ENCODE measurements at places on chromosomes 2 and 18. TPM values are rescaled to one million over a fixed set of nuclear protein-coding genes. Genes with fewer than 3 reads are reported as not detected.
A peak's percentile ranks its signal among the peaks of the same experiment; 100 is the strongest.

STAT4 gene
- 4.8 TPM for total RNA-seq

ACTG2 gene
- 1,273 TPM for total RNA-seq

DNA sequence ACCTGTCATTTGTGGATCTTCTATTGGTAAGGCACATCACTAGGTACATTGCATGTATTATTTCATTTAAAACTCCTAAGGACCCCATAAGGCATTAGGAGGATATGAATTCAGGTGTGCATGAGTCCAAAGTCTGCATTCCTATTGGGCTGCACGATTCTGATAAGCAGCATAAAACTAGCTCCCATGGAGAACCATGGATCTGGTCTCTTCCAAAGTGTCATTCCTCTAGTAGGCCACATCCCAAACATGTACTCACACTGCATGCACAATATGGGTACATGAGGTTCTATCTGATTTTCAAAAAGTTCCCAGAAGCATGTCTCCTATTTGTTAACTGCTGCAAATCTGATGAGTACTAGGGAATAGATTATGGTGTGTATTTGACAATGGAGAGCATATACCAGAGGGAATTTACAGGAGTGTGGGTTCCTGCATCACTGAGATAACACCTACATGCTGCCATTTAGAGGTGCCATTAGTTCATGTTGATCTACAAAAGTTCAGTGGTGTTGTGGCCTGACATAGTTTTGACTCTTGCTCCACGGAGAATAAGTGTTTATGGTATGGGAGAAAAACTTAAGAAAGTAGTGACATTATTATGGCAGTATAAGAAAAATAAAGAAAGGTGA, 11.3 kb downstream of the CYTIP start:
- DNase-seq: no peak

DNA sequence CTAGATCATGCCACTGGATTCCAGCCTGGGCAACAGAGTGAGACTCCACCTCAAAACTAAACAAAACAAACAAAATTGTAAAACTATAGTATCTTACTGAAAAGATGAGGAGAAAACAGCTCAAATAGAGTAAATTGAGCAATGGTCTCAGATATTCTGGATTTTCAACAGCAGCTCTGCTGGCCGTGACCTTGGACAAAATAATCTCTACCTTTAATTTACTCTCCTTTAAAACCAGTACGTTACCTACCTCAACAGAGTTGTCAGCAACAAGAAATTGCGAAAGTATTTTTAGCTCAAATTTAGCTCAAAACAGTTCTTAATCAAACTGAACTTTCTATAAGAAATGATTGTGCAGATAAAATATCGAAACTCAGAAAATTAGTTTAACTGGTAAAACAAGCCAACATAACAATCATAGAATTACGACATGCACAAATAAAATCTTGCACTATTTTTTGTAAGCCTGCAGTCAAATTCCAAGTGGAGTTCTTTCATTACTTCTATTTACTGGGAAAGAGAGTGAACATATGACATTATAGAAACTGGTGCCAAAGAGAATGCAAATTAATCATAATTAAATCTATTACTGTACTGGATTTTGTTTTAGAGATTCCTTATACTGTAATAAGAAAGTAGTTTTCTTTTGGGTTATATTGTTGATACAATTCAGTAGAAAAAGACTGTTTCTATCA, 40.8 kb downstream of the TRIP12 start:
- DNase-seq: no peak

- DNase-seq: no peak
These were observed 36.3 kb downstream of the CYP27C1 start for GRCh38 chr2:127183771-127184170.

GRCh38 chr2:9380702-9381628, 42.4 kb downstream of the ITGB1BP1 start:
- peak; percentile 75 for DNase-seq

DNA sequence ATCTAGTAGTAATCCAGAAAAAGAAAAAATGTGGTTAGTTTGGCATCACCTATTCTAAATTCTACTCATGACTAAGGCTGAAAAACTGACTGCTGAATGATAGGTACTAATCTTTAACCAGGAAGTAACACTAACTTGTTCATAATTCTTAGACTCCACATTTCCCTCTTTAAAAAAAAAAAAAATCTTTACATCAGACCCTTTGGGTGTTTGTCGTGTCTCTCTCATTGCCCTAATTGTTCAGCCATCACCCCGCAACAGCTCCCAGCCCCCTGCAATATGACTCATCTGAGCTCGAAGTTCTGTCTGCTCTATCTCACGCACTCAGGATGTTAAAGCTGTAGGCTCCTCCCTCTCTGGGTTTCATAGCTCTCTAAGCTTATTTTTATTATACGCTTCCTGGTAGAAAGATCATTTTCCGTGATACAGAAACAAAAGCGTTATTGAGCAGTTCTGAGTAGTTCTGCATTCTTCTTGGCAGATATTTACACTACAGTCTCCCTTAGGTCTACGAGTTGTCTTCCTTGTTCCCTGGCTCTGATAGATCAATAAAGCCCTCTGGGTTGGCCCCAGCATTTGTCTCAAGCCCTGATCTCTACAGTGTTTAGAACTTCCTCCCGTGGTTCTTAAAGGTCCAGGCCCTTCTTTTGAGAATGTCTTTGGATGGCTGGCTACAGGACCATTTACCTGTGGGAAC, 95.6 kb downstream of the TNFRSF11A start:
- no peak for DNase-seq

Data from uterus (tissue), 4 donors.